Epithelial cell of alveolus of lung (primary cell): ENCODE measurements at places on chromosomes 16 and 17. TPM values are rescaled to one million over a fixed set of nuclear protein-coding genes. Genes with fewer than 3 reads are reported as not detected.

The RASD1 gene
- 2.5 and 3.4 TPM in 2 replicates for total RNA-seq

The CASKIN1 gene
- total RNA-seq: under 0.01 and 0.08 TPM in 2 replicates

The EIF5A gene
- 167 and 647 TPM in 2 replicates for total RNA-seq

The MARVELD3 gene
- 0.52 TPM in 1 of 2 replicates, not detected in the other for total RNA-seq

The TBC1D26 gene
- total RNA-seq: 0.24 TPM in 1 of 2 replicates, not detected in the other

The KRTAP4-9 gene
- not detected in 2 replicates for total RNA-seq

The ASIC2 gene
- total RNA-seq: 0.39 TPM in 1 of 2 replicates, not detected in the other

The PITPNM3 gene
- 1.0 and 1.6 TPM in 2 replicates for total RNA-seq

The CFAP97D1 gene
- total RNA-seq: not detected in 2 replicates

The ZNF500 gene
- total RNA-seq: 8.4 and 12.5 TPM in 2 replicates

The CD300LB gene
- total RNA-seq: not detected in 2 replicates

The CDH3 gene
- total RNA-seq: 6.2 and 23.1 TPM in 2 replicates

The PRAC1 gene
- not detected in 2 replicates for total RNA-seq
